Nephron progenitor cell (in vitro differentiated cells): ENCODE measurements at places on chromosomes 4 and X.

DNA sequence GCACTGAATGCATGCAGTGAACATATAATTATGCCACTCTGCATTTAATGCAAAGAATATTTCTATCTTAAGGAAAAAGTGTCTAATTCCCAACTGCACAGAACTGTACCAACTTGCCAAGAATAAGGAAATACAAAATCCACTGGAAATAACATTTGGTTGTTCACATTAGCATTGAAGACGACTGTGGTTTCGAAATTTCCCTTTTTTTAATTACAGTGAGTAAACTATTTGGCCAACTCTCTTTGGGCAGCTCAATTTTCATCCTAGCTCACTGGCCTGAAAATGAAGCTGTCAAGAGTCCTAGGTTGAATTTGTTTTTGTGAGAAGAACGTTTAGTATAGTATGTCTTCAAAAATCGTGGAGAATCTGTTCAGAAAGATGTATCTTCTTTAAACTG is 81.6 kb upstream of the MID1 start:
- H3K4me3 ChIP-seq = no peak overlapping the region
- peaks cover 3% of the 10 kb centered on the region for H3K27me3 ChIP-seq
- no peaks in the 10 kb centered on the region for H3K36me3 ChIP-seq

DNA sequence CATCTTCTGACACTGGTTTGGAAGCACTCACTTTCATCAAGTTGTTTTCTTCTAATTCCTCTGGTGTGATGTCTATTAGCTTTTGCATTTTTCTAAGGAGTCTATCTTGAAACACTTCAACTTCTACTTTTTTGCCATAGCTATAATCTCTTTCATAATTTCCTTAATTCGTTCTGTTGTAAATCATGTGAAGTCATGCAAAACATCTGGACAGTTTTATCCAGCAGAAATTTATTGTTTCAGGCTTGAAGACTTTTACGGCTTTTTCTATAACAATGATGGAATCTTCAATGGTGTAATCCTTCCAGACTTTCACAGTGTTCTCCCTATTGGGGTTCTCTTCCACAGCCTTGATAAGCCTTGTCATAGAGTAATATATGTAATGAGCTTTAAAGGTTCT is 74.9 kb upstream of the PABPC4L start:
- no peak for DNase-seq
- no peak overlapping the region for H3K27ac ChIP-seq
- no peaks in the 10 kb centered on the region for H3K27me3 ChIP-seq
- H3K4me1 ChIP-seq = no peaks in the 10 kb centered on the region
- no peak overlapping the region for H3K4me3 ChIP-seq

GRCh38 chr4:138389976-138390685 is 148.0 kb upstream of the SLC7A11 start:
- H3K27me3 ChIP-seq = peaks cover 3% of the 10 kb centered on the region
- no peak for DNase-seq
- H3K27ac ChIP-seq = no peak overlapping the region
- no peak overlapping the region for H3K4me3 ChIP-seq
- no peaks in the 10 kb centered on the region for H3K36me3 ChIP-seq

GRCh38 chr4:82017680-82018079 is 356.1 kb downstream of the HNRNPD start:
- H3K36me3 ChIP-seq = no peaks in the 10 kb centered on the region
- H3K4me1 ChIP-seq = no peaks in the 10 kb centered on the region
- H3K27ac ChIP-seq = no peak overlapping the region
- H3K27me3 ChIP-seq = peaks cover 6% of the 10 kb centered on the region
